RWPE1 (cell line): ENCODE measurements at places on chromosomes 11 and 22.

DNA sequence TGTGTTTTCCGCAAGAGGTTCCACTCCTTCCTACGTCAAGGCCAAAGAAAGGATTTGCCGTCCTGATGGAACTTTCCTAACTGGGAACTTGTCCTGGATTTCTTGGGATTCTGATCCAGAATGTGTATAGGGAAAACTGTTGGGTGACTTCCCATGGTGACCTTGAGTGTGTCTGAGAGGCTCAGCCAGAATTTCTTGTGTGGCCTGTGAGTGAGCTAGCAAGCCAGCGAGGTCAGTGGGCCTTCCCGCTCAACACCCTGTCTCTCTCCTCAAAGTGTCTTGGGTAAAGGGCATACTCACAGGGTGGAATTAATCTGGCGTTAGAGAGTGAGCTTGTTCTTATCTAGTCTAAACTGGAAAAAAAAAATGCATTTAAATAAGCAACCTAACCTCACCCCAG, 20.4 kb downstream of the ZNRF3 start:
- DNase-seq, result no peak

GRCh38 chr22:21650823-21651520, 8.9 kb downstream of the SDF2L1 start:
- no peak for DNase-seq

DNA sequence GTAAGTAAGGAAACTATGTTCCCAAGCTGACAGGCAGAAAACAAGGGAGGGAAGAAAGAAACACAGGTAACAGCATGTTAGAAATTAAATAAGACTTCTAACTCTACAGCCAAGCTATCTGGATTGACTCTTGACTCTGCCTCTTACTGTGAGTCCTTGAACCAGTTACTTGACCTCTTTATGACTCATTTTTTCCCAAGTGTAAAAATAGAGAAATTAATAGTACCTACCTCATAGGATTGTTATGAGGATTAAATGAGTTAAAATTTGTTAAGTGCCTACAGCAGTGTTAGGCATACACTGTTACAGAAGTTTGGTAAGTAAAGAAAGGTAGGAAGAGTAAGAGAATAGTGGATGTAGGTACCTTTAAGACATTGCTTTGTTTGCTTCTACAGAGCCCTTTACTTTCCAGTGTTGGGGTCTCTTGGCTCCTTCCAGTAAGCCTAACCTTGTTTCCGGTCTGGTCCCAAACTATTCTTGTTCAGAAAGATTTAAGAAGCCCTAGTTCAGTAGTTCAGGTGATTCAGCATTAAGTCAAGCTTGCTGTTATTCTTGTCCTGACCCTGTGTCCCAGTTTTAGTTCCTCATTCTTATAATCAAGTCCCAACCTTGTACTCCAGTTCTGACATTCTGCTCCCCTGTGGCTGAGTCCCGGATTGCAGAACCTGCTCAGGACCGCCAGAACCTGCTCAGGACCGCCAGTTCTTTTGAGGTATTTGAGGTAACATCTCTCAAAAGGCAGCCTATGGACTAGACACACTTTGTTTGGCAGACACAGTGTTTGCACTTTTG, 963.4 kb upstream of the CCDC90B start:
- DNase-seq, result no peak

GRCh38 chr11:96256215-96257011, 86.6 kb downstream of the MAML2 start:
- DNase-seq, result no peak

GRCh38 chr11:8091721-8092120, 10.7 kb downstream of the TUB start:
- no peak for DNase-seq

DNA sequence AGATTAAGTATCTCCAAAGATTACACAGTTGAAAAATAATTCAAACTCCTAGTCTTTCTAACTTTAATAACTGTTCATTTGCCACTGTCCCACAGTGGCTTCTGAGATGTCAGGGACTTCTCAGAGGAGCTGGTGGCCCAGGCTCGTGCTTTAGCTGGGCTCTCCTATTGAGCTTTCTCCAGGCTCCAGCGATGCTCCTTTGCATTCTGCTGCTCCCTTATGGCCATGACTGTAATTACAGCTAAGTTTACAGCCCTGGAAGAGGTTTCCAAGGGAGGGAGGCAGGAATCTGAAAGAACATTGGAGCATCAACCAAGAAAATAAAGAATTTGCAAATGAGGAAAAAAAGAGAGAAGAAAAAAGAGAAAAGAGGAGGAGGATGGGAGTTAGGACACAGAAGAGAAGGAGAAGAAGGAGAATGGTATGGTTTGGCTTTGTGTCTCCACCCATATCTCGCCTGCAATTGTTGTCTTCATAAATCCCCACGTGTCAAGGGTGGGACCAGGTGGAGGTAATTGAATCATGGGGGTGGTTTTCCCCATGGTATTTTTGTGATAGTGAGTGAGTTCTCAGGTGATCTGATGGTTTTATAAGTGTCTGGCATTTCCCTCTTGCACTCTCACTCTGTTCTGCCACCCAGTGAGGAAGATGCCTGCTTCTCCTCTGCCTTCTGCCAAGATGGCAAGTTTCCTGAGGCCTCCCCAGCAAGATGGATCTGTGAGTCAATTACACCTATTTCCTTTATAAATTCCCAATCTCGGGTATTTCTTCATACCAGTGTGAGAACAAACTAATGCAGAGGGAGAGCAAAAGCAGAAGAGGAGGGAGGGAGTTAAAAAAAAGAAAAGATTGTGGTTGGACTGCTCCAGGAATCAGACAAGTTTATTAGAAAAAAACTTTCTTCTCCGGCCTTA, 857.0 kb downstream of the KCNA4 start:
- peak; percentile 64 for DNase-seq

GRCh38 chr11:16843294-16843693, 104.8 kb downstream of the C11orf58 start:
- DNase-seq, result peak; percentile 13

GRCh38 chr11:109326781-109327180, 95.2 kb upstream of the C11orf87 start:
- DNase-seq, result no peak
